IPS DF 19.7 (cell line): ENCODE measurements at places on chromosomes 6 and 20.

DNA sequence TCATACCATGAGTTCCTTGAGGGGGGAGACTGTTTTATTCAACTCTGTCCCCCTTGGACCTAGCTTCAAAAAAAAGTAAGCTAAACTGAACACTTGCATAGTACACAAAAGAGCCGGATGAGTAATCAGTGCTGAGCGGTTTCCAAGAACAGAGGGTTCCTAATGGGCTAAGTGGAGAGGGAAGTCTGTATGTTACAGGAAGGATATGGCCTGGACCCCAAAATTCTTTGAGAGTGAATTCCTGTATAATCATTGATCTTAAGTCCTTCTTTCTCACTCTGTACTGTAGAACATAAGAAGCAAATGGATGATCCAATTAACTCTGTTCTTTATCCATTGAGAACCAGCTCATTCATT is 324.7 kb upstream of the CNR1 start:
- no peak for DNase-seq

DNA sequence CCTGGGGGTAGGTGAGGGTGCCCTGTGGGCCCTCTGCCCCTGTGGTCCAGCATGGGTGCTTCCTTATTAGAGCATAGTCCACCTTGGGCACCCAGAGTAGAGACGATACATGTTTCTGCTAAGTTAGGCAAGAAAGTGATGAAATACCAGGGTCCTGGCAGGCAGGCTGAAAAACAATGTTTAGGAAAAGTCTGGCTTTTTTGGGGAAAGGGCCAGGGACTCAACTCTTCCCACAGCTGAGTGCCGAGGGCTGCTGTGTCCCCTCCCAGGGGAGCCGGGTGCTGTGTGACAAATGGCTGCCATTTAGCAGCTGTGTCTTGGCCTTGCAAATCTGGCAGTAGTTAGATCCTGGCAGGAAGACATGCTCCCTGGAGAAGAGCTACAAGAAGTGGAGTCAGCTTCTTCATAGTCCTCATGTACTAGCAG is 61.5 kb downstream of the RREB1 start:
- DNase-seq, result no peak

- DNase-seq, result no peak
Measured at GRCh38 chr20:13681248-13682125, 42.8 kb upstream of the TASP1 start.

DNA sequence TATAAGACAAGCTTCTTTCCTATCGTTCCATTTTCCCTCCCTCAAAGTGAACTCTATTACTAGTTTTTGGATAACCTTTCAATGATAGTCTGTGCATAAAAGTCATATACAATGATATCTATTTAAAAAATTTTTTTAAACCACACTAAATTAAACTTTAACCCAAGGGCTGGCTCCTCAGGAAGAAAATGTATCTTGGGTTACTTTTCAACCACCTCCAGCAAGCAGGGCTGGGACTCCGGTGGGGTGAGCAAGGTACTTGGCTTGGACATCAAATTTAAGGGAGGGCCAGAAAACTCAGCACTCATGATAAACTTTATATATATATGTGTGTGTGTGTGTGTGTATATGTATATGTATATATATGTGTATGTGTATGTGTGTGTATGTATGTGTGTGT is 13.9 kb upstream of the PPP1R3G start:
- no peak for DNase-seq
